Osteocyte (in vitro differentiated cells): ENCODE measurements at places on chromosomes 6 and 20. TPM values are rescaled to one million over a fixed set of nuclear protein-coding genes. Genes with fewer than 3 reads are reported as not detected.

DNA sequence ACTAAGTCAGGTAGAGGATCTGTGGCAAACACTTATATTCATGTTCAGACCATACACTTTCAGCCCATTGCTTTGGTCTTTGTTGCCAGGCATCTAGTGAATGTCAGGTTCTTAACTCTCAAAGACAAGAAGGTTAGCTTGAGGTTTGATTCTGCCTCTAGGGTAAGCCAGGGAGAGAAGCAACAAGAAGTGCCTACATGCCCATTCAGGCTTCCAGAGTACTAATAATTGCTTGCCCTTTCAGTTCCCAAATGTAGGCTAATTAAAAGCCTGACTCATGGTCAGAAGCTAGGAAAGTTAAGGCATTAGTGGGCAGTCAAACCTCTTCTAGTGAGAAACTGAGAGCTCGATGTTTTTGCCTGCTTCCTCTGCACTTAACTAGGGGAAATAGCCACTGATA lies 492.4 kb downstream of the PKHD1 start:
- no peak for DNase-seq
- H3K27ac ChIP-seq: no peak overlapping the region
- no peaks in the 10 kb centered on the region for H3K27me3 ChIP-seq
- H3K36me3 ChIP-seq: no peaks in the 10 kb centered on the region
- H3K4me3 ChIP-seq: no peak overlapping the region

GRCh38 chr6:97586344-97586743 lies 303.3 kb upstream of the MMS22L start:
- no peak overlapping the region for H3K27ac ChIP-seq
- DNase-seq: no peak
- no peaks in the 10 kb centered on the region for H3K36me3 ChIP-seq
- H3K4me3 ChIP-seq: no peak overlapping the region
- peaks cover 11% of the 10 kb centered on the region for H3K27me3 ChIP-seq

Gene RAE1
- total RNA-seq: 24.3 and 24.7 TPM in 2 replicates

Gene TMC2
- not detected in 2 replicates for total RNA-seq

DNA sequence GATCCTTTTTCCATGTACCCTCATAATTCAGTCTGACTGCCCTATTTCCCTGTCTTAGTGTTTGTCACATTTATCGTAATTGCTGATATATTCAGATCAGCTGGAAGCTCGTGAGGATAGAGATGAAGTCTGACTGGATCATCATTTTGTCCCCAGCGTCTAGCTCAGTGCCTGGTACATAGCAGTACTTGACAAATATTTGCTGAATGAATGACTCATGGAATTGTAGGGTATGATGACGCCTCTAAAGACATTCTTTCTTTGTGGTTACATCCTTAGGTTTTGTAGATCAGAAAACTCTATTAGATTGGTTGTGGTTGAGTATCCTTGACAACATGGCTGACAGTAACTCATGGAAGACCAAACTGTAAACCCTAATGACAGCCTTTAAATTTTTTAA lies 68.9 kb downstream of the MTHFD1L start:
- H3K4me1 ChIP-seq: peaks cover 48% of the 10 kb centered on the region
- peaks cover 49% of the 10 kb centered on the region for H3K36me3 ChIP-seq
- H3K27me3 ChIP-seq: no peaks in the 10 kb centered on the region

DNA sequence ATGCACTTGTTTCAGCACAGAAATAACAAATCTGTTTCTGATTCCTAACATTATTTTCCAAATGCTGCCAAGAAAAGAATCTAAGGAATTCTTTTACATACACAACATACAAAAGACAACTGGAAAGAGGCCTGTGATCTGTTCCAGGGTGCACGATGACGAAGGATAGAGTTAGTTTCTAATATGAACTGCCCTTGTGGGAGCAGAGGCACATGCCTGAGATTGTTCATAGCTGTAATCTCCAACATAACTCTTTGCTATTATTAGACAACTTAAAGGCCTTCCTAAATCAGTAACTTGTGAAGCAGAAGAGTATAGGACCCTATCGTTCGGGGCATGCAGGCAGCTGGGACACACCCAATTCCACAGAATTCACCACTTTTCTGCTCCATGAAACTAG lies 41.2 kb upstream of the NHSL1 start:
- DNase-seq: no peak
- H3K4me3 ChIP-seq: peak overlapping the region; percentile 58
- H3K4me1 ChIP-seq: peaks cover 85% of the 10 kb centered on the region

Gene PERP
- 26.0 and 26.6 TPM in 2 replicates for total RNA-seq

Gene WFDC10B
- total RNA-seq: not detected in 2 replicates

DNA sequence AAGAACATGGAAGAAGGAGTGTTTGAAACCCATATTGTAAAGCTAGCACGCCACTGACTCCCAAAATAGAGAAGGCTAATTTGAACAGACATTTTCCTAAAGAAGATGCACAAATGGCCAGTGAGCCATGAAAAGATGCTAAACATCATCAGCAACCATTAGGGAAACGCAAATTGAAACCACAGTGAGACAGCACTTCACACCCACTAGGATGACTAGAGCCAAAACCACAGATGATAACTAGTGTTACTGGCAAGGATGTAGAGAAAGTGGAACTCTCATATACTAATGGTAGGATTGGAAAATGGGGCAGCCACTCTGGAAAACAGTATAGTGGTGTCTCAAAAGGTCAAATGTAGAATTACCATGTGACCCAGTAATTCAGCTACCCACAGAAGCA lies 58.2 kb downstream of the BMP7 start:
- no peak overlapping the region for H3K27ac ChIP-seq
- DNase-seq: no peak
- H3K4me3 ChIP-seq: no peak overlapping the region

Gene SCGN
- total RNA-seq: not detected in 2 replicates

Gene LST1
- total RNA-seq: not detected in 2 replicates

DNA sequence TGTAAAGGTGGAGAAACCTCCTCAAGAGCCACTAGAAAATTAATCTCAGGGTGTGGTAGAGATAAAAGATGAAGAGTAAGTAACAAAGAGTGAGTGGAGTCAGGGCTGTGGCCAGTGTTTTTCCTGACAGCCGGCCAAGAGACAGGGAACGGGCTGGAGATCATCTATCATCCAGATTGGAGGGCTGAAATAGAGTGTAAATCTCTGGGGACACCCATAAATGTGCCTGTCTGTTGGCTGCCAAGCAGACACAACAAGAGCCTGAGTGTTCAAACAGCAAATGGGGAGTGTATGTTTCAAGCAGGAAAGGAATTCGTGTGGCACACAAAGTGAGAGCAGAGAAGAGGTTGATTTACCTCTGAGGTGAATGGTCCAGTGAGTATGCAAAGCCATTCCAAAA lies 326.4 kb upstream of the KHDRBS2 start:
- no peaks in the 10 kb centered on the region for H3K36me3 ChIP-seq
- DNase-seq: no peak
- no peak overlapping the region for H3K27ac ChIP-seq
- H3K4me3 ChIP-seq: no peak overlapping the region

Gene MATN4
- total RNA-seq: not detected in 2 replicates

DNA sequence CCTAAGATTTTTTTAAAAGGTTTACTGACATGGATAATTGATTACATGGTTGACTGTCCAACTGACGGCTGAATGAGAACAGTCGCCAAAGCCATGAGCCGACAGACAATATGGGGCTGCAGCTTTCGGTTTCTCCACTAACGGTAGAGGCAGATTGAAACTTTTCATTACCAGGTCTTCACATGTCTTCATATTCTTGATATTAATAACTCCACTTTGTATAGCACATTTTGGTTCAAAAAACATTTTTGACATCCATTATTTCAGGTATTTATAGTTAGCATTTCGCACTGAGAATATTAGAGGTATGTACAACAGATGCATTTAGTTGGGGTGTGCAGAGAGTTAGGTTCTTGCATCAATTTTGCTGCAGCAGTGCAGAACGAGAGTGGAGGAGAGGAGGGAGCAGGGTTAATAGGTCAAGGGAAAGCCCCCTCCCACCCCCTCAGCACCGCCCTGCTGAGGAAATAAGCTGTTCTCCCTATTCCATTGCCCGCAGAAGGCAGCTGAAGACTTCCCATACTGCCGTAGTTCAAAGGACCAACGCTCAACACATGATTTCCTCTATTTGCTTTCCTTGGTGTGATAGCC lies 73.6 kb upstream of the ADTRP start:
- DNase-seq: no peak
- H3K27ac ChIP-seq: no peak overlapping the region
- no peaks in the 10 kb centered on the region for H3K36me3 ChIP-seq
- peaks cover 36% of the 10 kb centered on the region for H3K4me1 ChIP-seq
- no peak overlapping the region for H3K4me3 ChIP-seq
- H3K27me3 ChIP-seq: no peaks in the 10 kb centered on the region

Gene PYGB
- total RNA-seq: 234 and 251 TPM in 2 replicates

DNA sequence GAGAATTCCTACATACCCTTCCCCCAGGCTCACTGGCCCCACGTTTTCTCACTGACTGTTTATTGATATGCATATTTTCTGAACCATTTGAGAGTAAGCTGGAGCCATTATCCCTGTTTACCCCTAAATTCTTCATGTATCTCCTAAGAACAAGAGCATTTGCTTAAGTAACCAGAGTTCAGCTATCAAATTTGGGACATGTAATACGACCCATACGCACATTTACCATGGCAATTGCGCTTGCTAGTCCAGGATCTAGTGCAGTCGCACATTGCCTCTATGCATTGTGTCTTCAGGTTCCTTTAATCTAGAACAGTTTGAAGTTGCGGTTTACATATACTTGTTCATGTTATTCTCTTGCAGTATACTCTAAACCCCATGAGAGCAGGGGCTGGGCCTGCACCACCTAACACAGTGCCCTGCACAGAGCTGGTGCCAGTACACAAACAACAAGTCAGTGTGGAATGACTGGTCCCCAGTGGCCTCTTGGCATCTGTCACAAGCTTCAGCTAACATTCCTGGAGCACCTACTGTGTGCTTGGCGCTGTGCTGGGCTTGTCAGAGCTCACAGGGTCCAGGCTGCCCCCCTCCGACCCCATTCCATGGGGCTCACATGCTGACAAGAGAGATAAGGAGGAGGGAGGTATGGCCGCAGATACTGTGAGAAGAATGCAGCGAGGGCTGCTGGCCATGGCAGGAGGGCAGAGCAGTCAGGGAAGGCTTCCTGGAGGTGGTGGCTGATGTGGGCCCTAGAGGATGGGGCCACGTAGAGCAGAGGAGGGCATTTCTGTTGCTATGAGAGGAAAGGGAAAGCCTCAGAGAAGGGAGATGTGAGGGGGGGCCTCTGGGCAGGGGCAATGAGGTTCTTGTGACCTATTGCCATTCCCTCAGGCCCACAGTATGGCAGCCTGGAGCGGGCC lies 28.1 kb downstream of the SPDEF start:
- peaks cover 6% of the 10 kb centered on the region for H3K4me1 ChIP-seq
- peaks cover 3% of the 10 kb centered on the region for H3K27me3 ChIP-seq
- H3K36me3 ChIP-seq: no peaks in the 10 kb centered on the region
- H3K27ac ChIP-seq: no peak overlapping the region
- DNase-seq: no peak

DNA sequence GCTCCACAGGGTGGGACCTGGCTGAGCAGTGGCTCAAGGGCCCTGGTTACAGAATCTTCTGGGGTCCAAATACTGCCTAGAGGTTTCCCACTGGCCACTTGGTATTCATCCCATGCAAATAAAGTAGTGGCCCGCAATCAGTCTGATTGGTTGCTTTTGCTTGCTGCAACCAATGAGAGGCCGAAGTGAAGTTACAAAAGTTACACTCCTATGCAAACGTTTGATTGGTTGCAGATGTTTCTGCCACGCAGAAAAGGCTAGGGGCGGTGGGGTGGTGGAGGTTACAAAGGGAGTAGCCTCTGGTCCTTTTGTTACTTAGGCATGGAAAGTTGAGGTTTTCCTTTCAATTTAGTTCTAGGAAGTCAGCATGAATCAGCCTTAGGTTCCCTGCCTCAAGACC lies 3.6 kb upstream of the NHLRC1 start:
- no peak overlapping the region for H3K4me3 ChIP-seq
- peaks cover 13% of the 10 kb centered on the region for H3K4me1 ChIP-seq
- H3K27me3 ChIP-seq: no peaks in the 10 kb centered on the region
